RPMI7951 (cell line): ENCODE measurements at places on chromosomes 1 and 21. TPM values are rescaled to one million over a fixed set of nuclear protein-coding genes. Genes with fewer than 3 reads are reported as not detected.

- DNase-seq = no peak
These were observed 283.8 kb downstream of the TPR start for GRCh38 chr1:186091222-186091720.

- no peak for DNase-seq
These were observed 5.2 kb upstream of the NGF start for GRCh38 chr1:115343200-115343737.

DNA sequence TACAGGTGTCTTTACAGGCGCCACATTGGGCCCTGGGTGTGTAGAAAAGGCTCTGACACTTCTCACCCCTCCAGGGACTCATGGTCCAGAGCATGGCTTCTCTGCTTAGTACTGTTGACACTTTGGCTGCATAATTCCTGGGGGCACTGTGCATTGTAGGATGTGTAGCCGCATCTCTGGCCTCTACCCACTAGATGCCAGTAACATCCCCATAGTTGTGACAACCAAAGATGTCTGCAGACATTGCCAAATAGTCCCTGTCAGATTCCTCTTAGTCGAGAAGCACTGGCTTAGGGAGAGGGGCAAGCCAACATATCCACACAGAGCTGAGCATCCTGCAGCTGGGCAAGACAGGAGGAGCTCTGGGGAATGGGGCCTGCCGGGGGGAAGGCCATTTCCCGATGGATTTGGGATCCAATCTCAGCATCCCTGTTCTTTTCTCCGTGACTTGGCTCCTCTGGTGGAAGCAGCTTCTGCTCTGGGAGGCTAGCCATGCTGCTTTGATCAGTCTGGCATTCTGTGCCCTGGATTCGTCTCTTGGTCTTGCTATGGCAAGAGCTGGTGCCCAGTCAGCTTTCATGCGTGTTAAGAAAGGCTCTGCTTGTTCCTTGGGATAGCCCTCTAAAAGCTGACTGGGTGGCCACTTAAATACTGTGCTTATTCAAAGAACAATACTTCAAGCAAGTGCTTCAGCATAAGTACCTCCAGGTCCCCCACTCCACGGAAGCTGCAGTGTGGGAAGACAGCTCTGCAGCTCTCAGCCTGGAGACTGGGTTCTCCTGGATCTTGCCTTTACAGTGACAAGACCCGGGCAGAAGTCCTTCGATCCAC is 38.3 kb upstream of the SCMH1 start:
- DNase-seq = no peak

- no peak for DNase-seq
These were observed 10.7 kb downstream of the DCST2 start for GRCh38 chr1:155022927-155023236.

GRCh38 chr1:198265073-198265661 is 108.4 kb downstream of the NEK7 start:
- DNase-seq = peak; percentile 20

GRCh38 chr1:16111771-16112595 is 38.5 kb upstream of the FAM131C start:
- peak; percentile 67 for DNase-seq

Gene CHIA
- not detected in 2 replicates for total RNA-seq

DNA sequence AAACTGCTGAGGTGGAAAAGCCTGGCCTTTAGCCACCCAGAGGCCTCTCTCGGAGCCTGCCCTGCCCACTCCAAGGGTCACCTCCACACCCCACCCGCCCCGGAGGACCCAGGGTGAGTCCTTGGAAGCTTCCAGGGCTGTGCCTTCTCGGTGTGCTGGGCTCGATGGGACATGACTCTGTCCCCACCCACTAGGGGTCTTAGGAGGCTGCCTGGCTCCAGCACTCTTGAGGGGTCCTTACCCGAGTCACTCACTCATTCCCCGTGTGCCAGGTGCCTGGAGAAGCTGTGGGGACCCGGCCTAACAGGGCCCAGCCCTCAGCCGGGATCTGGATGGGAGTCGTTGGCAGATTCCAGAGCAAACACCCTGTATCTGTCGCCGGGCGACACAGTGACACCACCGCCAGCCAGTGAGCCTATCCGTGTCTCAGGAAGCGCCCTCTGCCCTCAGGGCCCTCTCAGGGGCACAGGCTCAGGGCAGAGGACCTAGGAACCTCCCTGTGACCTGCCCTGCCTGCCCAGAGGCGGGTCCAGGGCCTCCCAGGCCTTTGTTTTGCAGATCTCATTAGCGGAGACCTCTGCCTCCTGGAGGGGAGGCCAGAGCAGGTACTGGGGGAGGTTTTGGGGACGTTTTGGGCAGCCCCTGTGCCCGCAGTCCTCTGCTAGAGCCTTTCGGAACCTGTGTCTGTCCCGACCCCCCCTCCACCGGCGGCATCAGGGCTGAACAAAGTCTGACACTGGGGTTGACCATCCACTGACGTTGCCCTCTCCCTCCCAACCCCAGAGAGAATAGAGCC is 3.1 kb upstream of the PRKCZ start:
- DNase-seq = no peak

- no peak for DNase-seq
These were observed 42.5 kb downstream of the ZBTB40 start for GRCh38 chr1:22494144-22494543.

DNA sequence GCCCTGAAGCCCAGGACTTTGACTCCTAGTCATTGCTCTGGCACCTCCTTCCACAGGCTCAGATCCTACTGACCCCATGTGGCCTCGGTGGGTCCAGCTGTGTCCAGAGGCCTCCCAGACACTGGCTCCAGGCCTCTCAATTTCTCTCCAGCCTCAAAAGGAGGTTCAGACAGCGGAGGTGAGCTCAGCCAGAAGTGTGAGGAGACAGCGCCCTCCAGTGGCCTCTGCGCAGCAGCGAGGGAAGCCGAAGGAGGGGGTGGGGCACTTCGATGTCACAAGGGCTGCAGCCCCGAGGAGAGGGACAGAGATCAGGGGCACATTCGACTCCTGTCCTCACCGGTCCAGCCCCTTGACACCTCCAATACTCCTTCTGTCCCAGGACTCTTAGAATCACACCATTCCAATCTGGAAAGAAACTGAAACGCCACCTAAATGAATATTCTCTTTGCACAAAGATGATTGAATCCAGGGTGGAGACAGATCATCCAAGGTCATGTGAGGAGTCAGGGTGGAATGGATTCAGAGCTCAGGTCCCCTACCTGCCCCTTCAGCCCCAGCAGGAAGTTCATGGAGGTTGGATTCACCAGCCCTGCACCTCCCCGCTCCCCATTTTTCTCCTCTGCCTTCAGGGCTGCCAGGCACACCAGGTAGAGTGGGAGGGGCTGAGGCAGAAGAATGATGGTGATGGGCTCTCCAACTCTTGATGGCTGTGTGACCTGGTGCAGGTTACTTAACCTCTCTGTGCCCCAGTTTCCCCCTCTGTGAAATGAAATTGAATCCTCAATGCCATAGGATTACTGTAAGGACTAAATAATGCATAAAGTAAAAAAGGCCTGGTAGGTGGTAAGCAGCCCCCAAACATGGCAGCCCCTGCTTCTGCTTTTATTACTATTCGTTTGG is 34.8 kb upstream of the ZBTB40 start:
- DNase-seq = peak; percentile 59

DNA sequence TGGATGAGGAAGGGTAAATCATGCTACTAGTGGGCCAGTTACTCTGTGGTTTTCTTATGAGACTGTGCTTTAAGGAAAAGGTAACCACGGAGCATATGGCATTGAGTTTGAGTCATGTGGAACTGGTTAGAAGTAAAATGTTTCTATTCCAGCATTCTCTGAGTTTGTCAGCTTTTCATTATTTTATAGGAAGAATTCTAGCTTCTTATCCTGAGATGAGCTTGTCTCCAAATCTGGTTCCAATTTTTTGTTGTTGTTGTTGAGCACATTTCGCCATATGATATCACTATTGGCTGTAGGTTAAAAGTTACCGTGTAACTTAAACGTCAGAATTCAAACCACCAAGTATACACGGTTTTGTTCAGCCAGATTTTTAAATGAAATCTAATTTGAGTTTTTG is 69.9 kb downstream of the ATF6 start:
- DNase-seq = peak; percentile 23

- DNase-seq = no peak
These were observed 2.5 kb upstream of the SFT2D2 start for GRCh38 chr1:168223261-168223660.

DNA sequence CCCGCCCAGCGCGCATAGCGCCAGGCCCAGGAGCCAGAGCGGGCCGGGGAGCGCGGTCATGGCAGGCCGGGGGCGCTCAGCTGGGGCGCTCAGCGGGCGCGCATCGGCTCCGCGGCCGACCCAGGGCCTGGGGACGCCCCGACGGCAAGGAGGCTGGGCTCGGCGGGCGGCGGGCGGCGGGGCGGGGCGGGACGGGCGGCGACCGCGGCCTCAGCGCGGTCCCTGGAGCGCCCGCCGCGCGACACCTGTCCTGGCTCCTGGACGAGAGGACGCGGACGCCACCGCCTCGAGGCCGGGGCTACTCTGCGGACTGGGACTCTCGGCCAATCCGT is 273 bp downstream of the BMP8B start:
- DNase-seq = no peak

DNA sequence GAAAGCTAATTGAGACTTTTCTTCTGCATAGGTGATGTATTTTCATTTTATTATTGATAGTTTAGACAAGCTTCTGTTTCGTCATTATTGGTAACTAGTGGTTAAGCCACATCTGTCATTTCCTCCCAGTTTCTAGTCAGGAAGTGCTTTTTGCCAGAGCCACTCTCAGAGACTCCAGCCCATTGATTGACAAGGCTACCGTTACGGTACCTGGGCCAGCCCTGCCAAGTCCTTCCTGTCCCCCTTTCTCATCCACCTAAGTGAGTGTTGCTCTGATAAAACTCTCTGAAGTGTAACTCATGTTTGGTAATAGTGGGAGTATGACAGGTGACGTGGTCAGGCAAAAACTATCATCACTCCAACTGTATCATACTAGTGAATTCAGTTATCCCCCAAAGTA is 29.6 kb upstream of the AGL start:
- no peak for DNase-seq
